Occipital lobe (tissue), 3 donors: ENCODE measurements at places on chromosomes 7 and 10. TPM values are rescaled to one million over a fixed set of nuclear protein-coding genes. Genes with fewer than 3 reads are reported as not detected.

ADRB1 gene
- total RNA-seq: 3.3 TPM

LEP gene
- not detected for total RNA-seq

DNA sequence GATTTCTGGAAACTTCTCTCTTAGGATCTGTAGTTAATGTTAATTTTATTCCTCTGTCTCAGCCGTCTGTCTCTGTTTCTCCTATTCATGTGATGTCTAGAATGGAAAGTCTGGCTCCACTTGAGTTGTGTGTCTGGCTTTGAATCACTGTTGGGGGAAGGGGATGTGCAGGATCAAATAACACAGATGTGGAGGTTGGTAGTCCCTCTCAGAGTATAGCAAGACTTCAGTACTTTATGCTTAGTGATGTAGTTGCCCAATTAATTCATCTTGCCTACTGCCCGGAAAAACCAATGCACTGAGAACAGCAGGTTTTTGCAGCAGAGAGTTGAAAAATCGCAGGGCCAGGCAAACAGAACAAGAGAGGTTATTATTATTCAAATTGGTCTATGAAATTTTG lies 79.2 kb downstream of the PHTF2 start:
- no peak for DNase-seq

DNA sequence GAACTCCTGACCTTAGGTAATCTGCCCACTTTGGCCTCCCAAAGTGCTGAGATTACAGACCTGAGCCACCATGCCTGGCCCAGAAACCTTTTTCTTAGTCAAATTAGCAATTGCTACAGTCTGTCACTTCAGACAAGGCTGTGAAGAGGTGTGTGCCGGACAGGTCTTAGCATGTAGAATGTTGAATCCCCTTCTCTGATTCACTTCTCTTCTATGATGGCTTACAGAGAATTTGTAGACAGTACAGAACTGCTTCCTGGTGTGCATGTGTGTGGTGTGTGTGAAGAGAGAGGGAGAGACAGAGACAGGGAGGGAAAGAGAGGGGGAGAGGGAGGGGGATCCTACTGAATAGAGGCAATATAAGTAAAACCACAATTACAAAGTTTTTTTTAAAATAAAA lies 150.4 kb downstream of the PARD3 start:
- DNase-seq: no peak
